Spinal cord (tissue), 10 donors: ENCODE measurements at places on chromosomes 7 and 10. TPM values are rescaled to one million over a fixed set of nuclear protein-coding genes. Genes with fewer than 3 reads are reported as not detected.

TAF6 gene
- polyA plus RNA-seq = 73.2 TPM

DNA sequence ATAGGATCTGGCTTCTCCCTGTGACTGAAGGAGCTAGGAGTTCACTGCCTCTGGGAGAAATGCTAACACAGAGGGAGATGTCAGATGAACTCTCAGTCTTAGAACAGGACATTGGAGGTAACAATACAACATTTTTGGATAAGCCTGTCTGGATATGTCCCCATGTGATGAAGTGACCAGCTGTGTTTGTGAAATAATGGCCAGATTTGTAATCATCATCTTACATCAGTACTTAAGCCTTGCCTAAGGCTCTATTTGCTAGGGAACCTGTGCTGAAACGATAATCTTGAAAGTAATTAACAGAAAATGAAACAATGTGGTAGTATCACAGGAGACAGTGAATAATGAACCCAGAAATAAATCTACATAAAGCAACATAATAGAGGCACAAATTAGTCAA lies 56.2 kb downstream of the CRPPA start:
- DNase-seq = no peak

- DNase-seq = no peak
Measured at GRCh38 chr10:60277656-60278055, 112.0 kb downstream of the ANK3 start.

CUL2 gene
- polyA plus RNA-seq = 38.7 TPM

DNA sequence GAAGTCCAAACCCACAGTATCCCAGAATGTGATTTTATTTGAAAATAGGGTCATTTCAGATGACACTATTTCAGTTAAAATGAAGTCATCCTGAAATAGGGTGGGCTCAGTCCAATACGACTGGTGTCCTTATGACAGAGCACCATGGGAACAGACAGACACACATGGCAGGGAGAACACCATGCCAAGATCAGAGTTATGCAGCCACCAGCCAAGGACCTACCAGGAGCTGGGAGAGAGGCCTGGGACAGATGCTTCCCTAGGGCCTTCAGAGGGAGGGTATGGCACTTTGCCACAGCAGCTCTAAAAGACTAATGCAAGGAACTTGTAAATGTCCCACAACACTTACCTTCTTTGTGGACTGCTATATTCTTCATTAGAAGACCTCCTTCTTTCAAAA lies 226.5 kb downstream of the NEBL start:
- DNase-seq = no peak

ERCC6 gene
- 10.9 TPM for polyA plus RNA-seq

CCL24 gene
- polyA plus RNA-seq = not detected

DNA sequence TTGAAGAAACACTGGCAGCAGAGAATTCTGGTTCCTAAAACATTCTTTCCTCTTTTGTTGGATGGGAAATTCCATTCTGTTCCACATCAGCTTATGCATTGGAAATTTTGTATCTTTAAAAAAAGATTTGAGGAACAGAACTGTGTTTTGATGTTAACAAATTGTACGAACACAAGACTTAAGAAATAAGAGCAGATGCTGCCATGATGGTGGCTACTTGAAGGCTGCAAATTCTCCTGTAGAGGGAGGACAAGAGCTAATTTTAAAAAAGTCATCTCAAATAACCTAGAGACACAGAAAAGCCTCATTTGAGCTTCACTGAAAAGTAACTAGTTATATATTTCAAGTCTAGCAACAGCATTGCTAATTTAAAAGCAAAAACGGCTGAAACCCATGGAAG lies 29.8 kb downstream of the NDUFB2 start:
- DNase-seq = peak; percentile 60

CDC14C gene
- 0.11 TPM for polyA plus RNA-seq

DNA sequence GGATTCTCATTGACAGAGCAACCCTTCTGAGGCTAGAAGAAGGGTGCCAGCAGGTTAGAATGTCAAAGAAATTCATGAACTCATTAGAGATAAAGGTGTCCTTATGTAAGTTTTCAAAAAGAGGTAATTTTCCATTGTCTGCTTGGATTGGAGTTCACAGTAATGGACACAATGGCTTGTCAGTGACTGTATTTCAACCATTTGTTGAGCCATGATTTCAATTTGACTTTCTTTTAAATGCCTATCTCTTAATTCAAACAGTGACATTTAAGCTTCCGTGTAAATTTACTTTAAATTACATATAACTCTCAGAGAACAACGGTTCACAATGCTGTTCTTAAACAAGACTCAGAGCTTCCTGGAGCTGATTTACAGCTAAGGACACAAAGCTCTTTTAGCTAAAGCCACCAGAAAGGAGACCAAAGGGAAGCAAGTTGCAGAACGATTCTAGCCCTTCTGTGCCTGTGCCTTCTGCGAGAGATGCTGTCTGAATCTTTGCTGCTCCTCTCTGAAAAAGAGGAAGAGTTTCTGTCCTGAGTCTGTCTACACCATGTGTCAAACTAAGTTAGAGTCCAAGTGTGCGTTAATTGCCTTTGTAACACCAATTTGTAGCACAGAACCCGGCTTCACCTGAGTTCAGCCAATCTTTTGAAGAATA lies 42.2 kb upstream of the PFKP start:
- DNase-seq = no peak

DNA sequence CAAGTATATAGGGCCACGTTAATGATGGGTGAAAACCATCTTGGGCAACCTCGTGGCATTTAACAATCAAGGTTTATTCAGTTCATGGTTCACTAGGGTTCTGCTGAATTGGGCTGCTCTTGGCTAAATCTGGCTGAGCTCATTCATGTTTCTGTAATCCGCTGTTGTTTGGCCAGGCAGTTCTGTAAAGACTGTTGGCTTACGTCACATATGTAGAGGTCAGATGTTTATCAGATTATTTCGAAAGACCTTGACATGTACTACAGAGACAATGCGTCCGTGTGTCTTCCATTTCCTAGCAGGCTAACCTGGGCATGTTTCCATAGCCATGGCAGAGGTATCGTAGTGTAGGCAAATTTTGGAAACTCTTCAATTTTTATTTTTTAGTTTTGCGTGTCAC lies 190.0 kb upstream of the ZWINT start:
- no peak for DNase-seq

TBXAS1 gene
- 8.1 TPM for polyA plus RNA-seq

- no peak for DNase-seq
Measured at GRCh38 chr10:76112826-76113150, 681.4 kb downstream of the LRMDA start.

DNA sequence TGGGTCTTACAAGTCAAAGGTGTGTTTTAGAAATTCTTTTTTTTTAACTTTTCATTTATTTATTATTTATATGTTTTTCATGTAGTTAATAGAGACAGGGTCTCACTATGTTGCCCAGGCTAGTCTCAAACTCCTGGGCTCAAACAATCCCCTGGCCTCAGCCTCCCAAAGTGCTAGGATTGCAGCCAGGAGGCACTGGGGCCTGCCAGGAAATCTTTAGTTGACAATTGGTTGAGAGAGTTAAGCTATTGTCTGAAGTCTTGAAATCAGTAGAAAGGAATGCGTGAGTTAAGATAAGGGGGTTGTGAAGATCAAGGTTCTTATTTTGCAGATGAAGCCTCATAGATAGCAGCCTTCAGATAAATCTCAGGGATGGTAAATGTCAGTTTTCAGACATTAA lies 245.4 kb upstream of the GALNT17 start:
- DNase-seq = no peak

DNA sequence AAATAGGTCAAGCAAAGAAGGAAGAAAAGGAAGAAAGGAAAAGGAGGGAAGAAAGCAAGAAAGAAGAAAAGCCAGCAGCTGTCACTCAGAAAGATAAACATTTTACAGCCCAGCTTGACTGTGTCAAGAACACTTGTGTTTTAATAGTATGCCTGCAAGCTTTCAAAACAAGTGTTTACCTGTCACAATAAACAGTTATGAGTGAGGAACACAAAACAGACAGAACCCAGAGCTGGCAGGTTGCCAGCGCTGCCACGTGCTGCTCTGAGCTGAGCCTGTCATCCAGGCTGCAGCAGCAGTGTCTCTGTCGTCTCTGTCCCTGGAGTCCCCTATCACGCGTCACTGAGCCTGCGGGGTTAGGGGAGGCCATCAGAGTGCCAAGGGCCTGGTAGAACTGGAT lies 827.6 kb upstream of the AUTS2 start:
- peak; percentile 64 for DNase-seq

- DNase-seq = no peak
Measured at GRCh38 chr10:84845628-84846261, 517.4 kb downstream of the CCSER2 start.

DNA sequence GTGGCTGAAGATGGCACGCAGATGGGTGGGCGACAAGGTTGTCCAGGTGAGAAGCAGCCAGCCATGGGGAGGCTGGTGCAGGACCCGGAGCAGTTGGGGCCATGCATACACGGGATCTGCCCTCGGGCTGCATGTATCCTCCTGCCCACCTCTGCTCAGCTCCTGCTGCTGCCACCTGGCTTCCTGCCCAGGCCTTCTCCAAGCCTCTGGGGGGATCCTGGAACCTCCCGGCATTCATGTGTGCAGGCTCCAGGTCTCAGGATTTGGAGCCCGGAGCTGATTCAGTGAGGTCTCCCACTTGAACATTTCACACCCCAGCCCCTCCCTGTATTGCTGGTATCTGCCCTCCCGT lies 27.0 kb downstream of the PDGFA start:
- DNase-seq = no peak

GRCh38 chr10:119270762-119271366 lies 63.5 kb downstream of the GRK5 start:
- no peak for DNase-seq

C10orf67 gene
- 0.56 TPM for polyA plus RNA-seq

GRCh38 chr10:44946205-44946604 lies 13.4 kb upstream of the RASSF4 start:
- no peak for DNase-seq

DNA sequence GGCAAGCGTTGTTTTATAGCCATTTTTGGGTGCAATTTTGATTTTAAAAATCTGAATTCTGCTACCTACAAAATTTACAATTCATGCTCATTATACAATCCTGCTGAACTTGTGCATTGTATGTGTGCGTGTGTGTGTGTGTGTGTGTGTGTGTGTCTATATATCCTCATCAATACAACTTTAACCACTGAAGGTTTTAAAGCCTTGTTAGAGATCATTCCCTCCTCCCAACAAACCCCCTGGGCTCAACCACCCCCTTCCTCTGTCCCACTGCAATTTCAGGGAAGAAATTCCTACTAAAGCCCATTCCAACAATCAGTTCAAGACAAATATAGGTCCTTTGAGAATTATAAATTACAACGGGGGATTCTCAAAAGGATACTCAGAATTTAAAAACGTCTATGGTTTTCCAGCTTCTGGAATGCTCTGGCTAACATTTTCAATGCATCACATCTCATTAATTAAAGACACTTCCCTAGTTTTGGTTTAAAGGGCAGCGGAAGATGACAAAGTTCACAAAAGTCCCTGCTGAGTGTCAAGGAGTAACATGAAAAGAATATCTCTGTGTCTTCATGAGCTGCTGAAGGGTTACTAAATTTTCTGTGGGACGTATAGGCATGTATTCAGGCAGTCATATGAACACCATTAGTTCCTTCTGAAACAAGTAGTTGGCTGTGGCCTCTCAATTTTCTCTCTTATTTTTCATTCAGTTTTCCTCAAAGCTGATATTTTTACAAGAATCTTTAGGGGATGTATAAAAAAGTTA lies 889 bp upstream of the SEMA3A start:
- DNase-seq = no peak

DNA sequence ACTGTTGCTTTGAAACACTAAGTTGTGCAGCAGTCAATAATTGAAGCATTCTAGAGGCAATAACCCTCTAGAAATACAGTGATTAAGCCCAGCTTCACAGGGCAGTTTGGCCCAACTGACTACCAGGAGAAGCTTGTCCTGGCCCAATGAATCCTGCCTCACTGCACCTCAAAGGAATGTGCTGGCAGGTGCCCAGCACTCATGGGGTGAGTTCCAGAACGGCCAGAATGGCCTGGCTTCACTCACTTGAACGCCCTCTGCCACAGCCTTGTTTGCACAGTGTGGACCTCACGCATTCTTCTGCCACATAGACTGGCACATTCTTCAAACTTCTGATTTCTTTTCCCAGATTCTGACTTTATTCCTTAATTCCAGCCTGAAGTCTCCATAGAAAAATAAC lies 6.6 kb upstream of the ITIH2 start:
- no peak for DNase-seq

OR2AE1 gene
- polyA plus RNA-seq = not detected

SEMA3E gene
- 2.8 TPM for polyA plus RNA-seq

DNA sequence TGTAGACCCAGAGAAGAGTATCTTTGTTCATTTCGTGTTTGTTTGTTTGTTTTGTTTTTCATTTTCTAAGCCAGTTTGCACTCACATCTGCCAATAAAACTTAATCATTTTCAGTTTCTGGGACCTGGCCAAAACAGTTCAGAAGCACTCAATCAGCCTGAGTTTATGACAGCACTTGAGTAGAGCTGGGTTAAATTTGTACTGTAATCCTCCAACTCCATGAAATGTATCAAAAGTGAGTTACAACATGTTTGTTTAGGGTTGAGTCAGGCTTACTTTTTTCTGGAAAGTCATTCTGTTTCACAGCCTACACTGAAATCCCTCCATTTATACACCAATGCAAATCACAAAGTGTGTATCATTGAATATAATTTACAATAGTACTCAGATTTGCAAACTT lies 91.9 kb downstream of the ZWINT start:
- DNase-seq = no peak

GRCh38 chr7:141427134-141427533 lies 124.1 kb upstream of the AGK start:
- no peak for DNase-seq

- no peak for DNase-seq
Measured at GRCh38 chr7:15967551-15967950, 281.1 kb upstream of the MEOX2 start.

CH25H gene
- 3.9 TPM for polyA plus RNA-seq

DNA sequence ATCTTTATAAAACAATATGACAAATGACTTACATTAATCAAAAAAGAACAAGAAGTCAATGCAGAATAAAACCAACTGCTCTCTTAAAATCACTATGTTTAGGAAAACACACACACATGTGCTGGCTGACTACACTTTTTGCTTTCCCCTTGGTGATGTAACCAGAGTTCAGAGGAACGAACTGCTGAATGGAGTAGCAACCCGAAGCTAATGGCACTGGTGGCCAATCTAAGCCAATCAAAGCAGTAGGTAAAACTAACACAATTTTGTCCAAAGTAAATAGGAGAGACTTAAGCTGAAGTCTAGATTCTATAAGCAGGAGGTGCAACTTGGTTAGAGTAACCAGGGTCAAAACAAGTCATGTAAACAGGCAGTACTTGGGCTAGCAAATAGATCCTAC lies 33.2 kb upstream of the CUBN start:
- no peak for DNase-seq

WNT2 gene
- polyA plus RNA-seq = 0.60 TPM

GRCh38 chr7:90246171-90246570 lies 1.2 kb downstream of the CFAP69 start:
- DNase-seq = no peak

DNA sequence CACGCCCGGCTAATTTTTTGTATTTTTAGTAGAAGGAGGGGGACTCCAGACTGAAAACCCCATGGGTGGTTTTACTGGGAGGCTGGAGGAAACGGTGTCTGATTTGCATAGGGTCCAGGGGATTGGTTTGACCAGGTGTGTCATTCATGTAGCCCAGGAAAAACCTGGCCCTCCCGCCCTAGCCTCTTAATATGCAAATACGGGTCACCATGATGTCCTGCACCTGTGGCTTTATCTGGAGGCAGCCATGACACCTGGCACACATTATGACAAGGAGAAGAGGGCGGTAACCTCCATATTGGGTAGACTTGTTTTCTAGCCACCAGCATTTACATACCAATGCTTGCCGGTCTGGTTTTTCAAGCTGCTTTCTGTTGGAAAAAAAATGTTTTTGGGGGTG lies 68.0 kb downstream of the TRIL start:
- no peak for DNase-seq
